ENCODE measurements at places on chromosomes 5 and 9. TPM values are rescaled to one million over a fixed set of nuclear protein-coding genes. Genes with fewer than 3 reads are reported as not detected.

The GAS1 gene
- total RNA-seq: 88.6 TPM

The PDE8B gene
- total RNA-seq: 279 TPM

The KCNIP1 gene
- total RNA-seq: 1.7 TPM

The FAM78A gene
- total RNA-seq: 1.9 TPM

DNA sequence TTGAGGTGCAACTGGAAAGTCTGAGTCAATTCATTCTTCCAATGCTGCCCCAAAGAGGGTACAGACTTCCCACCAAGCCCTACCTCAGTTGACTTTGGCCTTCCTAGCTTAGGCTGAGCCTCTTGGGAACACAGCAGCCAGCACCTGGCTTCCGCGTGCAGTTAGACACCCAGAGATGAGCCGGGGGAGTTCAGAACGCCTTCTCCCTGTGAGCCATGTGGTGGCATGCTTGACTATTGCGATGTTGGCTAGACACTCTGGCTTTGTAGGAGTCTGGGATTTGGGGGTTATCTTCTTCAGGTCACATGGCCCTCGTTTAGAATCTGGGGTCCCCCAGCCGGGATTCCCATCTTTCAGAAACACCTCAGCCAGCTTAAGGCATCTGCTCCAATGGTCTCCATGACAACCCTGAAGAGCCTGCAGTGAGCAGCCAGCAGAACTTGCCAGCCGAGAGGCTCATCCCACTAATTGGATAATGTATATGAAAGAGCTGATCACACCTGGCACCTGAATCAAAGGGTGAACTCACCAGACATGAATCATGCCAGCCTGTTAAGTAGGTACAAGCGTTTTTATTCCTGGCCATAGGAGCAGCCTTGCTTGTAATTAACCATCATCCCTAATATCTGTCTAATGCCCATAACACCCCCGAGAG lies 167.5 kb downstream of the SYK start:
- H3K4me3 ChIP-seq: no peak overlapping the region
- H3K27ac ChIP-seq: no peak overlapping the region
- no peak for DNase-seq

DNA sequence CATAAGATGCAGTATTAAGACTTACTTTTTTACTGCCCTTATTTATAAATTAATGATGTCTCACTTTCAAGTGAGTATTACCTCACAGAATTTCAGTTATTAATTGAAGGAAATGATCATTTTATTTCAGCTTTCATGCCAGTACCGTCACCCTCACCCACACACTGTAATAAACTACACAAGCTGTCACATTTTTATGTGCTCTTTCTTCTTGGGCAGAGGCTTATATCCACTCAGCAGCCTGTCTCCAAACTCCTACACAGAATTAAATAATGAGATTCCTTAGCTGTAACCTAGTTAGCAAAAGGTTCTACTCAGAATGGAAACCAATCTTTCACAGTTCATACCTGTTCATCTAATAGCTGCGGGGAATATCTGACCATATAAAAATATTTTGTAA lies 1915.8 kb upstream of the CDH6 start:
- no peak overlapping the region for H3K27ac ChIP-seq
- DNase-seq: no peak
- no peaks in the 10 kb centered on the region for H3K27me3 ChIP-seq
- no peaks in the 10 kb centered on the region for H3K4me1 ChIP-seq
- no peaks in the 10 kb centered on the region for H3K36me3 ChIP-seq
- no peak overlapping the region for H3K4me3 ChIP-seq

DNA sequence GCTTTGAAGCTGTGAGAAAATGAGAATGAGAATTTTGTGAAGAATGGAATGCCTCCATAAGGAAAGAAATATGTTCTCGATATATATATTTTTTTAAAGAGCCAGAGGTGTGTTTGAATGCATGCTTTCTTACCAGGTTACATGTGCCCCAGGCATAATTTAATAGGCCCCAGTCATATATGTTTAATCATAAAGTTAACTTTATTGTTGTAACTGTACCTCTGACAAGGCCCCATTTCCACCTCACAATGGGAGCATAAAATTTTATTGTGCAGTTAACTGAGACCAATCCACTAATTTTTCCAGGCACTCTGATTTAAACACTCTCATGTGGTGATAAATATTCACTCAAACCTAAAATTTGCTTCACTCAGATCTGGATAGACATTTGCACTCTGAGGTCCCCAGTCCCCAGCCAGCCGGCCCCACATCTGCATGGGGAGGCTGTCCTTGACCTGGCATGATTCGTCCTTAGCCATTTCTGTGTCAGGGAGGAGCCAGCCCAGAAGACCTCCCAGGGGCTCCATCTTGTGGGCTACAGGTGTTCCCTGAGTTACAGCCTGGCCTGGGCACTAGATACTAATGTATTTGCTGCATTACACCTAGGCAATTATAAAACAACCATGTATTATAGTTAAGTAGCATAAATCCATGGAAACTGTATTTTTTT lies 245.8 kb downstream of the MTRR start:
- no peak overlapping the region for H3K4me3 ChIP-seq
- H3K4me1 ChIP-seq: no peaks in the 10 kb centered on the region
- no peaks in the 10 kb centered on the region for H3K36me3 ChIP-seq
- DNase-seq: no peak

- no peak overlapping the region for H3K27ac ChIP-seq
- H3K4me1 ChIP-seq: peaks cover 5% of the 10 kb centered on the region
- no peaks in the 10 kb centered on the region for H3K27me3 ChIP-seq
- DNase-seq: peak; percentile 76
- no peak overlapping the region for H3K4me3 ChIP-seq
Measured at GRCh38 chr5:180315762-180316212, 23.9 kb upstream of the MAPK9 start.

DNA sequence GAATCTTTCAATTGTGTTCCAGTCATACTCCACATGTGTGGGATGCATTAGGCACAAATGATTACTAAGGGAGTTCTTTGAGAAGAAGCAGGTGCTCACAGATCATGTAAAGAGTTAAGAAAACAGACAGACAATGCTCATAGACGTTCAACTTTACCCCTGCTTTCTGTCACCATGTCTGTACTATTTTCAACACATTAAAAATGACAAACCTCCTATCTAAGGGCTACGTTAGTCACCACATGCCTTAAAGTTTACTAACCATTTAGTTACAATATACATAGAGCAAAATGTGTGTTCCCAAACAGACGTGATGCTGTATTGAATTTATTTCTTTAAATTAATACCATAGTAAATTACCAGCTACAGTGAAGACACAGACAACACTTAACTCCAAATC lies 435.9 kb downstream of the HCN1 start:
- H3K4me1 ChIP-seq: no peaks in the 10 kb centered on the region
- H3K4me3 ChIP-seq: no peak overlapping the region
- H3K27me3 ChIP-seq: no peaks in the 10 kb centered on the region
- no peaks in the 10 kb centered on the region for H3K36me3 ChIP-seq
- no peak for DNase-seq
- no peak overlapping the region for H3K27ac ChIP-seq

GRCh38 chr9:124869986-124870560 lies 8.1 kb downstream of the ARPC5L start:
- peaks cover 46% of the 10 kb centered on the region for H3K4me1 ChIP-seq
- peak; percentile 59 for DNase-seq
- H3K27me3 ChIP-seq: no peaks in the 10 kb centered on the region
- H3K27ac ChIP-seq: no peak overlapping the region
- peak overlapping the region; percentile 87 for H3K4me3 ChIP-seq

DNA sequence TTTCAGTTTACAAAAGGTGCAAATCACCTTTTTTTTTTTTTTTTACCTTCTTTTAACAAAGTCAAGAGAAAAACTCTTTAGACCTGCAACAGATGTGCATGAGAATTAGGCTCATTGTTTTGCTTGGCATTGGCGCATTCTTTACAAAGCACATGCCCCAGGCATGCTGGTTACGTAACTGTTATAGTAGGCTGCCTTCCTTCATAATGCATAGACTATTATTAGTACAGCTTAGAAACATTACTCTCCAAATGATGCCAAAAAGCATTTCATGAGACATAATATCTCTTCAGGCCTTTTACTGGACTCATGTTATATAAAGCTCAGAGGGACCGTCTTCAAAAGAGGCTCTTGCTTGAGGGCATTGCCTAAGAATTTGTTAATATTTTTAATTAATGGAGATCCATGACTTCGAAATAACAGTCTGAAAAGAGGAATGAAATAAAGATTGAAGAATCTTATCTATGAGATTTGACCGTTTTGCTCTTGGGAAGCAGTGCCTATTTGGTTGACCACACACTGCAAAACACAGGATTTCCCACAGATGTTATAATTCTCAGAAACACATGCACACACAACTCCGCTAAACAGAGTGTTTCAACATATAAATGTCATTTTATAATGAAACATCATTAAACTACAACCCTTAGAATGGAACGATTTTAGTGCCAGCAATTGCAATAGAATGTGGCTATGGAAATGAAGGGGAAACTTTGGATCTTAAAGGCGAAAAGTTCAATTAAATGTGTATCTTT lies 478.7 kb downstream of the PRR16 start:
- no peaks in the 10 kb centered on the region for H3K4me1 ChIP-seq
- no peak overlapping the region for H3K4me3 ChIP-seq
- H3K36me3 ChIP-seq: no peaks in the 10 kb centered on the region
- H3K27me3 ChIP-seq: no peaks in the 10 kb centered on the region

DNA sequence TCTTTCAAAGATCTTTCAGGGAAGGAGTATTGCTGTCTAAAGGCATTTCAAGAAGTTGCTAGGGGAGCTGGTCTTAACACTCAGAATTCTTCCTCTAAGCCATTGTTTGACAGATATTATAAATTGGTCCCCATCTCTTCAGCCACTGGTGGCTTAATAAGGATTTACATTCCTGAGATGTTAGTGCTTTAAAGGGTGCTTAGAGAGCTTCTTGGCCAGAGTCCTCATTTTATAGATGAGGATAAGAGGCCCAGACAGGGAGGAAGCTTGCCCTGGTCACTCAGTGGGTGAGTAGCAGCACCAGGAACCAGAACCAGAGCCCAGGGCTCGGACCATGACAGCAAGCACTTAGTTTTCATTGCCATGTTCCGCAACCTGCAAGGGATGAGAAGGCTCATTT lies 53.2 kb downstream of the GALNT10 start:
- DNase-seq: no peak
- peaks cover 42% of the 10 kb centered on the region for H3K4me1 ChIP-seq
- no peaks in the 10 kb centered on the region for H3K27me3 ChIP-seq
- no peak overlapping the region for H3K4me3 ChIP-seq
- H3K27ac ChIP-seq: peak overlapping the region; percentile 56
- H3K36me3 ChIP-seq: no peaks in the 10 kb centered on the region
